Right lung (tissue), 10 donors: ENCODE measurements at places on chromosomes 1 and 21. TPM values are rescaled to one million over a fixed set of nuclear protein-coding genes. Genes with fewer than 3 reads are reported as not detected.

DNA sequence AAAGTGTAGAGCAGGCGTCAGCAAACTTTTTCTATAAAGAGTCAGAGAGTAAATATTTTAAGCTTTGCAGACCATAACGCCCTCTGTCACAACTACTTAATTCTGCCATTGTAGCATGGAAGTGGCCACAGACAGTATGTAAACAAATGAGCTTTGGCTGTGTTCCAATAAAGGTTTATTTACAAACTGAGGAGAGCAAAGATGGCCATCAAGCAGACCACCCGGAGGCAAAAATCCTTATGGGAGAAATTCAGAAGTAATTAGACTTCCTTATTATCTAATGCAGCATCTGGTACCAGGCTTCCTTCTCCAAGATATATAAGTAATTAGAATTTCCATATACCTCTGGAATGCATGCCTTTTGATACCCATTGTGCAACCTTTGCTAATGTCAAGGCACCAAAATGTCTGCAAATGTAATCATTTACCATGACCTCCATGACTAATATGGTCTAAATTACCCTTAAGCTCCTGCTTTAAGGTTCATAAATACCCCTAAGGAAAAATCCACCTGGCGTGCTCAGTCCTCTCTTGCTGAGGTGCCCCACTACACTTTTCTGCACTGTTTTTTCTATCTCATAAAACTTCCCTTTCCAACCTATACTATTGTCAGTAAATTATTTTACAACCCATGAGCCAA is 377.8 kb downstream of the MATN1 start:
- DNase-seq, result no peak

Gene CRB1
- polyA plus RNA-seq, result 0.32 TPM

- no peak for DNase-seq
Measured at GRCh38 chr21:37647781-37648180, 268.5 kb downstream of the KCNJ6 start.

Gene BCAN
- 0.45 TPM for polyA plus RNA-seq

DNA sequence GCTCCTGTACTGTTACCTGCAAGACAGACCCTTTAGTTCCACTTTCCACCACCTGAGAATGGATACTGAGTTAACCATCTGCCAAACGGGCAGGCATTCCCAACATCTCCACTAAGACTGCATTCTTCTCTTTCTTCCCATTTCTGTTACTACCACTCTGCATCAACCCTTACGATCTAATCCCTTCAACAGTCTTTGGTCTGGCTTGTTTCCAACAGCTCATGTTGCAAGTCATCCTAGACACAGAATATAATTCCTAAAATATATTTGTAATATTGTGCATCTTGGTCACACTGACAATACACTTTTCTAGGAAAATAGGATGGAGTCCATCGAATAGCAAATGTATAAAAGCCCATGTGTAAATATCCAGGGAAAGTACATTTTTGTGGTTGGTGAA is 166.7 kb downstream of the SIPA1L2 start:
- DNase-seq, result no peak

Gene TNFRSF18
- 0.97 TPM for polyA plus RNA-seq

- no peak for DNase-seq
Measured at GRCh38 chr1:55579332-55580001, 364.3 kb upstream of the USP24 start.

GRCh38 chr21:46050668-46051378 is 47.1 kb upstream of the COL6A2 start:
- DNase-seq, result no peak

- DNase-seq, result no peak
Measured at GRCh38 chr1:221470000-221470698, 271.7 kb downstream of the DUSP10 start.

Gene ADAM30
- polyA plus RNA-seq, result not detected

DNA sequence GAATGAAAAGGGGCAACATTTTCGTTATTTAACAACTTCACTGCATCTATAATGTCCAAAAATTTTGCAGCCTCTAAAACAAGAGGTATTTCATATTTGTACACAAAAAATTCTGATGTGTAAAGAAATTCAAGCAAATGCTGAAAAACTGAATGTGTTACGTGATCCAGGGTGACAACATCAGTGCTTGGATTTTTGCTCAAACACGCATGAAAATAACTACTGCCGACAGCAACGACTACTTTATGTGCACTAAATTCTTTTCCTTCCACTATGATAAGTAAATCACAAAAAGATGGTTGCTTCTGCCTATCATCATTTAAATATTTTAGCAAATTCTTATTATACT is 53.4 kb upstream of the ASPM start:
- no peak for DNase-seq

- DNase-seq, result no peak
Measured at GRCh38 chr1:247118946-247119446, 14.8 kb upstream of the ZNF669 start.

GRCh38 chr1:202014915-202015661 is 4.7 kb downstream of the ELF3 start:
- no peak for DNase-seq

Gene ATP13A2
- 44.9 TPM for polyA plus RNA-seq

DNA sequence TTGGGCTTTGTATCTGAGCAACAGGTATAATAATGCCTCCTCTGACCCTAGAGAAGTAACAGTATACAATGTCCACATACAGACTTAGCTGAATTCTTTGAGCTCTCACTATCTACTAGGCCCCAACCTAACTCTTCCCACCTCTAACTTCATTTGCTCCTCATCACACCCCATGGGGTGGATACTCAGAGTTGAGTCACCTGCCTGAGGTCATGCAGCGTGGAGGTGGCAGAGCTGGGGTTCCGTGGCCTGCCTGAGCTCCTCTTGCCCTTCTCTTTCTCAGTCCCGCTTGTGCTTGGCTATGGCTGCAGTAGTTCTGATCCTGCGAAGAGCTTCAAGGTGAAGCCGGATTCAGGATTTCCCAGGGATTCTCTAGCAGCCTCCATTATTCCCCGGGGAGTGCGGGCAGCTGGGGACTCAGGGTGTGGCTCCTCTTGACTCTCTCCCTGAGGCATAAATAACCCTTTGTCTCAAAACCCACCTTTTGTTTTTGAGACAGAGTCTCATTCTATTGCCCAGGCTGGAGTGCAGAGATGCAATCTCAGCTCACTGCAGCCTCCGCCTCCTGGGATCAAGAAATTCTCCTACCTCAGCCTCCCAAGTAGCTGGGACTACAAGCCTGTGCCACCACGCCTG is 29.9 kb upstream of the ACTL8 start:
- no peak for DNase-seq

- no peak for DNase-seq
Measured at GRCh38 chr1:85326336-85326735, 49.9 kb upstream of the BCL10 start.

Gene FNDC5
- polyA plus RNA-seq, result 10.5 TPM

GRCh38 chr21:46559291-46559983 is 45.4 kb downstream of the S100B start:
- DNase-seq, result no peak

GRCh38 chr1:47883963-47884362 is 113.2 kb downstream of the TRABD2B start:
- no peak for DNase-seq

Gene OR10Z1
- polyA plus RNA-seq, result 0.19 TPM

- DNase-seq, result peak; percentile 24
Measured at GRCh38 chr1:85502171-85502570, 37.2 kb upstream of the DDAH1 start.

Gene OR2L2
- not detected for polyA plus RNA-seq

Gene C1orf185
- not detected for polyA plus RNA-seq

GRCh38 chr1:174626031-174627025 is 178.6 kb downstream of the GPR52 start:
- DNase-seq, result no peak

Gene FBXO2
- 0.73 TPM for polyA plus RNA-seq

DNA sequence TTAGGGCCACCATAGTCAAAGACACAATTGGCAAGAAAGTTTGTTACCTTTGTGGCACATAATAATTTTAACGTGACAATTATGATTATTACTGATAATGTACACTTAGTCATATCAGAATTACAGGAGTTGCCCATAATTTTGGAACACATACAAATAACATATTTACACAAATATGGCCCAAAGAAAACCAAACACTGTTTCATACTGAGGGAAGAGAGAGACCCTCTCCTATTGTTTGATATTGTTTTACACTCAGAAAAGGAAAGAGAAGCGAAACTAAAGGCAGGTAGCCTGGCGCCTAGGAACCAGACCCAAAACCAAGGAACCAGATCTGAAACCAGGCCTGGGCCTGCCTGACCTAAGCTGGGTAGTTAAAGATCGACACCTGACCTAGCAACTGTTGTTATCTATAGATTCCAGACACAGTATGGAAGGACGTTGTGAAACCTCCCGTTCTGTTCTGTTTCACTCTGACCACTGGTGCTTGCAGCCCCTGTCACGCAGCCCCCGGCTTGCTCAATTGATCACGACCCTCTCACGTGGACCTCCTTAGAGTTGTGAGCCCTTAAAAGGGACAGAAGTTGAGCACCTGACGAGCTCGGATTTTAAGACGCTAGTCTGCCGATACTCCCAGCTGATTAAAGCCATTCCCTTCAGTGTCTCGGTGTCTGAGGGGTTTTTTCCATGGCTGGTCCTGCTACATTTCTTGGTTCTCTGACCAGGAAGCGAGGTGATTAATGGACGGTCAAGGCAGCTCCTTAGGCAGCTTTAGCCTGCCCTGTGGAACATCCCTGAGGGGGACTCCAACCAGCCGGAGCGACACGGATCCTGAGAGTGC is 27.9 kb downstream of the C1orf115 start:
- no peak for DNase-seq

GRCh38 chr21:34971656-34972055 is 77.4 kb downstream of the RUNX1 start:
- DNase-seq, result no peak

DNA sequence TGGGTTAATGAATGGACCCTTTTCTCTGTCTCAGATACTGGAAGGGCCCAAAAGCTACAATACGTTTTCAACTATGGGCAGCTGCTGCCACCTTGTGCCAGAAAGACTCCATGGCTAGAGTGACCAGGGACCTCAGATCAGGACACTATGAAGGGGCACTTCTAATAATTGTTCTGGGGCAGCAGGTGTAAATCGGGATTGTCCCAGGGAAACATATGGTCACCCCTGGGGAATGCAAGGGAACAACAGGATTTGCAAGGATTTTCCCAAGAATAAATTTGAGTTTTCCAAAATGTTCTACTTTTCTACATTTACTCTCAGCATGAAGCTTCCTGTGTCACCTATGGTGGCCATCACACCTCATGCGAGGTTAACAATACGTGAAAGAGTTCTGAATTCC is 12.0 kb upstream of the FCAMR start:
- no peak for DNase-seq

DNA sequence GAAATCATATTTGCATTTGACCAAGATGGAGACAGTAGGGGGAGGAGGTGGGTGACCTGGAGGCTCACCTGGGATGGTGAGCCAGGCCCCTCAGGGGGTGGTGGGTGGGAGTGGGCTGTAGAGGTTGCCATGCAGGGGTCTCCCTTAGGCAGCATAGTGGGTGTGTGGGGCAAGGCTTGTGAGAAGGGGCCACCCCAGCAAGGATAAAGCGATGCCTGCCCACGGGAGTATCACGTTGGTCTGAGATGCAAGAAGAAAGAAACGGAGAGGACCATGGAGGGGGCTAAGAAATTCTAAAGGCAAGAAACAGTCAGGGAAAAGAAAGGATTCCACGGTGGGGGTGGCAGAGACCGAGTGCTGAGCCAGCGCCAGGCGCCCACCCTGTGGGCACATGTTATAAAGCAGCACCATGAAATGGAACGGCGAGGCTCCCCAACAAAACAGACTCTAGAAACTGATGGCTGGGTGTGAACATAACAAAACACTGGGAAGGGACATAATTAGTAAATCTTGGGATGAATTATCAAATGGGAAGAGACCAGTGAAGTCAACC is 11.7 kb upstream of the C2CD2 start:
- no peak for DNase-seq

- no peak for DNase-seq
Measured at GRCh38 chr21:23694390-23694789, 1912.9 kb downstream of the MRPL39 start.

Gene GUCA2B
- polyA plus RNA-seq, result not detected

GRCh38 chr1:23384312-23385058 is 14.8 kb upstream of the ZNF436 start:
- no peak for DNase-seq
